Activated CD4-positive, alpha-beta T cell treated with anti-CD3 and anti-CD28 coated beads, Interleukin-2, amount 10 ng/mL, durations not matched to agents 7 days and 5 days (primary cell): ENCODE measurements at places on chromosomes 12 and 14. TPM values are rescaled to one million over a fixed set of nuclear protein-coding genes. Genes with fewer than 3 reads are reported as not detected.

GRCh38 chr14:78927261-78927660 is 757.1 kb downstream of the NRXN3 start:
- H3K4me3 ChIP-seq = no peak overlapping the region
- H3K27me3 ChIP-seq = no peaks in the 10 kb centered on the region
- no peaks in the 10 kb centered on the region for H3K36me3 ChIP-seq
- H3K27ac ChIP-seq = no peak overlapping the region
- no peak for DNase-seq

GRCh38 chr14:74555476-74556050 is 56.5 kb downstream of the LTBP2 start:
- peaks cover 8% of the 10 kb centered on the region for H3K27me3 ChIP-seq
- no peak overlapping the region for H3K4me3 ChIP-seq
- H3K36me3 ChIP-seq = no peaks in the 10 kb centered on the region
- H3K4me1 ChIP-seq = no peaks in the 10 kb centered on the region
- no peak overlapping the region for H3K27ac ChIP-seq

GRCh38 chr12:89706986-89707702 is 1.5 kb downstream of the ATP2B1 start:
- DNase-seq = no peak
- peaks cover 11% of the 10 kb centered on the region for H3K27me3 ChIP-seq
- peak overlapping the region; percentile 91 for H3K27ac ChIP-seq
- H3K4me3 ChIP-seq = peak overlapping the region; percentile 89

DNA sequence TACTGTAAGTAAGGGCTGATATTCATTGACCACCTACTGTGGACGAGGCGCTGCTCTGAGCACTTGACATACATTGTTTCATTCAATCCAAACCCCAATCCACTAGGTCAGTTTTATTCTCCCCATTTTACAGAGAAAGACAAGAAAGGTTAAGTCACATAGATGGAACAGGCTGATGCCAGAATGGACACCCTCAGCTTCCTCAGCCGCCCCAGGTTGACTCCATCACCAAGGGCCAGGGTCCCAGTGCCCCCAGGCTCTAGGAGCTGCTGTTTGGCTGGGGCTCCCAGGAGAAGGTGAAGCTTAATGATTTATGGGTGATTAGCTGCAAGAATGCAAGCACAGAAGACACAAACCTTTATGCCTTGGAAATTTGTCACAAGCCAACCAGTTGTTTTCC is 671 bp upstream of the AQP2 start:
- H3K4me3 ChIP-seq = no peak overlapping the region
- peaks cover 14% of the 10 kb centered on the region for H3K4me1 ChIP-seq
- H3K27me3 ChIP-seq = peaks cover 23% of the 10 kb centered on the region
- DNase-seq = no peak

DNA sequence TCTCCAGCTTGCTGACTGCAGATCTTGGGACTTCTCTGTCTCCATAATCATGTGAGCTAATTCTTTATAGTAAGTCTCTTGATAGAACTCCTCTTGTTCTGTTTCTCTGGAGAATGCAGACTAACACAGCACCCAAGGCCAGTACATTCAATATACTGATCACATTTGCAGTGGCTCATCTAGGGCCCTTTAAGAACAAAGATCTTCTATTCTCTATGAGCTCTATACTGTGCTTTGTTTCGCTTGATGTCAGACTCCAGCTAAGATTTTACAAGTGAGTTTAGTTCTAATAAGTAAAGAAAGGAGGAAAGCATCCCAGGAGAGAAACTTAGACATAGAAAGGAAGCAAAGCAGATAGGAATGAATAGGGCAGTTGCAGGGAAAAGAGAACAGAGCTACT is 69.3 kb upstream of the TMPO start:
- no peak for DNase-seq
- no peaks in the 10 kb centered on the region for H3K36me3 ChIP-seq
- H3K27ac ChIP-seq = no peak overlapping the region
- H3K4me1 ChIP-seq = no peaks in the 10 kb centered on the region

GRCh38 chr14:93733231-93733630 is 55.1 kb downstream of the PRIMA1 start:
- H3K27me3 ChIP-seq = peaks cover 6% of the 10 kb centered on the region
- H3K4me1 ChIP-seq = no peaks in the 10 kb centered on the region
- no peaks in the 10 kb centered on the region for H3K36me3 ChIP-seq
- no peak overlapping the region for H3K27ac ChIP-seq

GRCh38 chr12:132432721-132433577 is 57.0 kb upstream of the FBRSL1 start:
- no peaks in the 10 kb centered on the region for H3K36me3 ChIP-seq
- H3K27ac ChIP-seq = peak overlapping the region; percentile 68
- no peak for DNase-seq
- H3K4me3 ChIP-seq = no peak overlapping the region
- H3K27me3 ChIP-seq = no peaks in the 10 kb centered on the region
- peaks cover 58% of the 10 kb centered on the region for H3K4me1 ChIP-seq

GRCh38 chr12:16453319-16453718 is 105.9 kb downstream of the MGST1 start:
- no peaks in the 10 kb centered on the region for H3K4me1 ChIP-seq
- no peaks in the 10 kb centered on the region for H3K36me3 ChIP-seq
- H3K27ac ChIP-seq = no peak overlapping the region
- no peak for DNase-seq

DNA sequence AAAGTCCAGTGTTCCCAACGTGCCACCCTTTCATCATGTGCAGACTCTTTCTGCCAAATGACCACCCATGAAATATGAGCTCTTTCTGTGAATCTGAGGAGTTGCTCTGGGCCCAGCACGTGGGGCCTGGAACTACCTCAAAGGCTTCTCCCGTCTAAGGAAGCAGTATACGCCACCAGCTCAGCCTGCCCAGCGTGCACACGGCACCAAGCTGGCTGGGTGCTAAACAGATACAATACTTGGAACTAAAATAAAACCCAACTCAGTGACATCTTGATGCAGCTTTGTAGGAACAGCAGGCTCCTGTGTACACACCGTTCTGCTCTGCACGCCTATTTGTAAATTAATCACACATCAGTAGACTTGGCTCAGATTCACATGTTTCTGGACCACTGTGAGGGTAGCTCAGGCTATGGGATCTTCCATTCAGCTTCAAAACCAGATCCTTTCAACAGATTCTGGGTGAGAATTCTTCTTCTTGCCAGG is 74.8 kb downstream of the ARL6IP4 start:
- no peaks in the 10 kb centered on the region for H3K27me3 ChIP-seq
- no peak overlapping the region for H3K27ac ChIP-seq
- H3K36me3 ChIP-seq = no peaks in the 10 kb centered on the region
- H3K4me1 ChIP-seq = peaks cover 14% of the 10 kb centered on the region
- no peak overlapping the region for H3K4me3 ChIP-seq

GRCh38 chr14:26157517-26157916 is 440.3 kb downstream of the NOVA1 start:
- no peaks in the 10 kb centered on the region for H3K4me1 ChIP-seq
- H3K27ac ChIP-seq = no peak overlapping the region
- no peak overlapping the region for H3K4me3 ChIP-seq
- no peaks in the 10 kb centered on the region for H3K27me3 ChIP-seq

DNA sequence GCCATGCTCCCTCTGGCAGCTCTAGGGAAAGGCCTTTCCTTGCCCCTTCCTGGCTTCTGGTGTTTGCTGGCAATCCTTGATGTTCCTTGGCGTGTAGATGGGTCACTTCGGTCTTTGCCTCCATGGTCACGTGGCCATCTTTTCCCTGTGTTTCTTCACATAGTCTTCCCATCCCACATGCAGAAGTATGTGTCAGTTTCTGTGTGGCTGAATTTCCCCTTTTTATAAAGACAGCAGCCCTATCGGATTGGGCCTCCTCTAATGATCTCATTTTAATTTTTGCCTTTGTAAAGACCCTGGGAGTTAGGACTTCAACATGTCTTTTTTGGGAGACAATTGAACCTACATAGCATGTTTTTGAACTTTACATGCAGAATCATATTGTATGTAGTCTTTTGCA is 107.2 kb upstream of the FGD4 start:
- DNase-seq = no peak
- no peak overlapping the region for H3K27ac ChIP-seq
- H3K4me3 ChIP-seq = no peak overlapping the region
- no peaks in the 10 kb centered on the region for H3K4me1 ChIP-seq

DNA sequence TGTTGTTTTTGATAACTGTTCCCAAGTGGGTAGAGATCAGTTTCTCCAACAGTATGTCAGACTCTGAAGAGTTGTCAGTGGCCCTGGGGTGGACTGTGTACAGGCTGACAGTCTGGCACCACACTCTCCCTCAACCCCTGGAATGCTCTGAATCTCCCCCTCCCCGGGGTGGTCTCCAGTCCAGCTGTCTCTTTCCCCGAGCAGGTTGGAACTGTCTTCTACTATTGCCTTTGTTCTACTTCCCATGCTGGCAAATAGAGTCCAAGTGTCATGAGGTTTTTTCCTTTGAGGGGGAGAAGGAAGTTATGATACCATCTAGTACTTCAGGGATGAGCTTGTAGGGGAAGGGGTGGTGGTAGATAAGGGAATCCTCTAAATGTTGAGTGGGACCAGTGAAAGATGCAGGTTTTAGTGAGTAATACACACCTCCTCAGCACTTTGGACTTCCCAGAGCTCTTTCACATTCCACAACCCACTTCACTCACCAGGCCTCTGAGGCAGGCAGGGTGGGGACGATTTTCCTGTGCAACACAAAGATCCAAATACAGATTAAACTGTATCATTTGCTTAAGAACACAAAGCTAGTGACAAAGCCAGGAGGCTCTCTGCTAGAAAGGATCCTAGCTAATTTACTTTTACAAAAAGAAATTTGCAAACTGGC is 170.7 kb upstream of the GZMB start:
- peaks cover 3% of the 10 kb centered on the region for H3K27me3 ChIP-seq
- H3K4me3 ChIP-seq = no peak overlapping the region
- H3K4me1 ChIP-seq = no peaks in the 10 kb centered on the region
- no peaks in the 10 kb centered on the region for H3K36me3 ChIP-seq
- DNase-seq = no peak
- no peak overlapping the region for H3K27ac ChIP-seq

DNA sequence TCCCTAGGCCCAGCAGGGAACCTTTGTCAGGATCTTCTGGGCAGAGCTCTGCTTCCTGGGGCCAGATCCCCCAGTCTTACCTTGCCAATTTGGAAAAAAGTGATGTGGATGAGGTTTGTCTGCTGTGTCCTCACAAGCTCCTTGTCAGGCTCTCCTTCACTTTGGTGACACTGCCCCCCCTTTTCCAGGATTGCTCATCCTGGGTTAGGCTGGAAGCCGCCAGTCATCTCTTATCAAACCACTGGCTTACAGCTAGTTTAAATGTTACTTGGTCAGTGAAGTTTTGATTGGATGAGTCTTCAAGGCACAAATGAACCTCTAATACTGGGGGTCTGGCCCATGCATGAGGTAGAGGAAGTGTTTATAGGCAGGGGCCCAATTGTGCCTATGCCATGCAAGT is 15.3 kb downstream of the NYNRIN start:
- H3K4me1 ChIP-seq = no peaks in the 10 kb centered on the region
- H3K27ac ChIP-seq = no peak overlapping the region
- H3K4me3 ChIP-seq = no peak overlapping the region
- no peak for DNase-seq

DNA sequence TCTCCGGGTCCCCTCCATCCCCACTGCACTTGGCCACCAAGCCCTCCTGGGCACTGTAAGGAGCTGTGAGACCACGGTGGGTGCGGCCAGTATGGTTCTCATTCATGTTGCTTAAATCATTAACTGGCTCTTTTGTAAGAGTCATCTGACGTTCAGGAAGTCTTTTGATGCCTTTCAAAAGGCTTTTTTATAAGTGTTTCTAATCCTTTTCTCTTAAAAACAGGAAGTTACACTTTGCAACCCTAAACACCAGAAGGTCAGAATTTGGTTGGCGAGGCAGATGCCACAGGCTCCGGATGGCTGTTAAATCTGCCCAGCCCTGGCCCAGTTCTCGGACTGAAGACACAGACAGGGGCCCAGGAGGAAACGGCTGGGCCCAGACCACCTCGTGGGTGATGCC is 26.1 kb upstream of the DIO3 start:
- peaks cover 15% of the 10 kb centered on the region for H3K4me1 ChIP-seq
- H3K27ac ChIP-seq = peak overlapping the region; percentile 48
- H3K36me3 ChIP-seq = no peaks in the 10 kb centered on the region
- no peak overlapping the region for H3K4me3 ChIP-seq
- no peak for DNase-seq
- peaks cover 4% of the 10 kb centered on the region for H3K27me3 ChIP-seq

GRCh38 chr12:119838826-119839600 is 38.1 kb downstream of the CIT start:
- no peak for DNase-seq
- no peak overlapping the region for H3K4me3 ChIP-seq
- no peaks in the 10 kb centered on the region for H3K27me3 ChIP-seq
- H3K36me3 ChIP-seq = peaks cover 68% of the 10 kb centered on the region
- no peak overlapping the region for H3K27ac ChIP-seq

- H3K4me1 ChIP-seq = peaks cover 30% of the 10 kb centered on the region
- peak; percentile 58 for DNase-seq
- H3K27ac ChIP-seq = no peak overlapping the region
- H3K36me3 ChIP-seq = no peaks in the 10 kb centered on the region
- peaks cover 96% of the 10 kb centered on the region for H3K27me3 ChIP-seq
- peak overlapping the region; percentile 62 for H3K4me3 ChIP-seq
These were observed 10.5 kb downstream of the ARHGEF25 start for GRCh38 chr12:57621497-57622292.

- peaks cover 2% of the 10 kb centered on the region for H3K4me1 ChIP-seq
- H3K27me3 ChIP-seq = peaks cover 6% of the 10 kb centered on the region
These were observed 299.6 kb downstream of the PCNX1 start for GRCh38 chr14:71206766-71207371.

DNA sequence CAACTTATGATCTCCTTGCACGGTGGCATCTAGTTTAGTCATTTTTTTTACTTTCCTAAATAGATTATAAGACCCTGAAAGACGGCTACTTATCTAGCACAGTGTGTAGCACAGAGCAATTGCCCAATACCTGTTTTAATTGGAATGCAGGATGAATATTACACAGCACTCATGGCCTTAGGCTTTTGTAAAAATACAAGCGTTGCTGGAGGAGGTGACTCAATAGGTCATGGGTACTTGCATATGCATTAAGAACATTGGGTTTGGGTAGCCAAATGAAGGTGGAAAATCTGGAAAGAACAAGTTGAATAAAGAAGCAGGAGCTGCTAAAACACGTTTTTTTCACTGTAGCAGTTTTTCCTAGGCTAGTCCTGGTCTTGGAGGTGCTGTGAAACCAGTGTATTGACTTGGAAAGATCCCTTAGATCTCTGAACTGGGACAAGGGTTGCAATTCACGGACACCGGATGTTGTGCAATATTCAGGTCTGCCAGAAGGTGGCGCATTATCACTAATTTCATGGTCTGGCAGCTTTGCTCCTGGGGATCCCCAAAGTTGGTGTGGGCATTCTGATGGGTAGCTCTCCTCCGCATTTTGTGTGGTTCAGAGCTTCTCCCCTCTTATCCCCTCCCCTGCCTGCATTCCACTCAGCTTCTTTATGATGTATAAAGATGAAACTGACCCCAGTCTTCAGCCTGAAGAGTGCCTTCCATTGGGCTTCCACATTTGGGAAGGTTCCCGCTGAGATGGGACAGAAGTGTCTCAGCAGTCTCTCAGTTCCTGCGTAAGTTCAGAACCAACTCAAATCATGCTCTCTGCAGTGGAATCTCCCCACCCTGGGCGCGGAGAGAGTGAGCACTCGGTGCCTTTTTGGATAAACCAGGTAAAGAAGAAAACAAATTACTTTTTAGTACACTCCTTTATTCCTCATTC is 278.3 kb downstream of the NRXN3 start:
- DNase-seq = peak; percentile 61
- no peak overlapping the region for H3K4me3 ChIP-seq
- H3K36me3 ChIP-seq = no peaks in the 10 kb centered on the region
- H3K4me1 ChIP-seq = no peaks in the 10 kb centered on the region

- no peaks in the 10 kb centered on the region for H3K4me1 ChIP-seq
- H3K4me3 ChIP-seq = no peak overlapping the region
- H3K36me3 ChIP-seq = no peaks in the 10 kb centered on the region
- no peak for DNase-seq
- H3K27me3 ChIP-seq = no peaks in the 10 kb centered on the region
These were observed 1215.4 kb upstream of the USP15 start for GRCh38 chr12:61044766-61045165.

The ZDHHC22 gene
- not detected for total RNA-seq

The TIGAR gene
- total RNA-seq = 14.4 TPM

The GARIN6 gene
- total RNA-seq = not detected

The NELL2 gene
- total RNA-seq = 55.1 TPM

The ZNF140 gene
- 14.6 TPM for total RNA-seq
